ENCODE measurements at places on chromosomes 3 and 15.

DNA sequence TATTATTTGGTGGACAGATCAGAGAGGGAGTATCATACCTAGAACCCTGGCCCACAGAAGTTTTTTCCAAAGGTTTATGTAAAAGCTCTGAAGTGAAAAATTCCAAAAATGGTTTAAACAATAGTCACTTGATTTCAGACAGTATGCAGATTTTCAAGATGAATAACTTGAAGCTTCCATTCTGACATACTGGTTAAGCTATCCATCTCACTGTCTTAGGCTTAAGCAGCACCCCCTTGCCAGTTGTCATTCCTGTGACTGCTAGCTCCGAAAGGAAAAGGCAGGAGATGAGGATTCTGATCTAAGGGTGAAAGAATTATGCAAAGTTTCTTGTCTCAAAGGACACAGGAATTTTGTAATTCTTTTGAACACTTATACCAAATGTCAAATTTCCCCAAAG lies 337.5 kb upstream of the THBS1 start:
- DNase-seq, result no peak

DNA sequence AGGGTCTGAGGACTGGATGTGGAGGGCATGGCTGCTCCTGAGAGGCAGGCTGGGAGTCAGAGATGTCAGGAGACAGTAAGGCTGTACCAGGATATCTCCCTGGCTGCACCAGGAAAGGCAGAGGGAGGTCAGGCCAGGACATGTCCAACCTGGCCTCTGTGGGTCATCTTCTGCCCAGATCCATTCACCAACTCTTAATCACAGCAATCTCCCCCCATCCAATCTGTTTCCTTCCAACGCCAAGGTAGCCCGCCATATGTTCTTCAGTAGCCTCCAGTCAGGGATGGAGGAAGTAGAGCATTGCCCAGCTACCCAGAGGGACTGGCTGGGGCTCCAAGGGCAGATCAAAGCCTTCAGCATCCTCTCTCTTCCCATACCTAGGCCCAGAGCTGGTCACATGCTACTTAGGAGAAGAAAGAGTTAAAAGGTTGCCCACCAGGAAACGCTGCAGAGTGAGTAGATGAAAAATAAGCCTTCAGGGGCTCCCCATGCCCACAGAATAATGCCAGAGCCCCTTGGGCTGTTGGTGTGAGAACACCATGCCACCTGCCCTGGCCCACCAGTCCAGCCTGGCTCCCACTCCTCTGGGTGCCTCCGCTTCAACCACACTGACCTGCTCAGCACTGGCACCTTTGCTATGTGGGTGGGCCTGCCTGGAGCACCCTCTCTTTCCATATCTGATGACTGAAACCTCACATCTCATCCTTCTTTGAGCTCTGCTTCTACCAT lies 176.8 kb downstream of the MEGF11 start:
- no peak for DNase-seq

DNA sequence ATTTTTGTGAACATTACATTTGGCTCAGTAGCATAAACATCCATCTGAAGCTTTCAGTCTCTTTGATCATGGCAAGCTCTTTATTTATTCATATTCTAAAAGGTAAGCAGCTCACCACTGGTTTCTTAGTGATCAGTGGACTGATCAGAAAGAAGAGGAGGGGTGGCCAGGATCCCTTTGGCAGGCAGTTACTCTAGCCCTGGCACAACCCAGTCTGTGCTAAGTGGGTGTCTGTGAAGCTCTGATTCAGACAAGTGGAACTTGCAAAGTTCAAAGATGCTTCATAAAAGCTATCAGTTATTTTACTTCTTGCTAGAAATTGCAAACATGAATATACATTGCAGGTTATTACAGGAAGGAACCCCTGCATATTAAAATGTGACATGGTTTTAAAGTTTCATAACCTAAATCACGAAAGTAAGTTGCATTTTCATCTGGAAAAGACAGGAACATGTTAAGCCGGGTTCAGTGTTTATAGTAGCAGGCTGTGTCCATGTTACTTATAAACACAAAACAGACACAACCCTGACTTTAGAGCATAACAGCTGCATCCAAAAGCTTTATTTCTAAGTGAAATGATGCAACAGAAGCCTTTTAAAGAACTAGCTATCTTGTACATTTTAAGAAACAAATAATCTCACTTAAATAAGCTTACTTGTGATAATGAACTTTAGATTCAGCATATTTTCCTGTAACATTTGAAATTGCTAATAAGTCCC lies 785.3 kb downstream of the MCTP2 start:
- peak; percentile 86 for DNase-seq

GRCh38 chr3:183824761-183825455 lies 469 bp downstream of the MAP6D1 start:
- DNase-seq, result peak; percentile 29

GRCh38 chr3:33061782-33062181 lies 35.2 kb downstream of the GLB1 start:
- peak; percentile 44 for DNase-seq

GRCh38 chr3:126155819-126156218 lies 24.6 kb downstream of the ALDH1L1 start:
- DNase-seq, result no peak

- DNase-seq, result peak; percentile 58
These were observed 7.2 kb upstream of the STAC start for GRCh38 chr3:36373084-36373483.

DNA sequence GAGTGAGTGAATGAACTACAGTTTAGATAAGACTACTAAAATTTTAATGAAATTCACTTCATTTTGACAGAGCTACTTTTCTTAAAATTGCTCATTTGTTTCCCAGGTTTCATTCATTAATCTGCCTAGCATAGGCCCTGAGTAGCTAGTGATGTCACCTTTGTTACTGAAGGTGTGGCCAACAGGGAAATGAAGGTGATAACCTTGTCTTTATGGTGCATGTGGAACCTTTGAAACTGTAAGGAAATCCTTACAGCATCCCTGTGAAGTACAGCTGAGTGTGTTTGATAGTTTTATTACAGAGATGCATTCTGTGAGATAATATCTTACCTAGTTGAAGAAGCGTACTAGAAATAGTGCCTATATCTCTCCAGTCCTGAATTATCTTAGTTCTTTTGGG lies 112.9 kb downstream of the AKAP13 start:
- no peak for DNase-seq

GRCh38 chr3:175041369-175041768 lies 182.2 kb downstream of the NAALADL2 start:
- peak; percentile 72 for DNase-seq

- no peak for DNase-seq
These were observed 104.1 kb downstream of the GSK3B start for GRCh38 chr3:119989981-119990655.

DNA sequence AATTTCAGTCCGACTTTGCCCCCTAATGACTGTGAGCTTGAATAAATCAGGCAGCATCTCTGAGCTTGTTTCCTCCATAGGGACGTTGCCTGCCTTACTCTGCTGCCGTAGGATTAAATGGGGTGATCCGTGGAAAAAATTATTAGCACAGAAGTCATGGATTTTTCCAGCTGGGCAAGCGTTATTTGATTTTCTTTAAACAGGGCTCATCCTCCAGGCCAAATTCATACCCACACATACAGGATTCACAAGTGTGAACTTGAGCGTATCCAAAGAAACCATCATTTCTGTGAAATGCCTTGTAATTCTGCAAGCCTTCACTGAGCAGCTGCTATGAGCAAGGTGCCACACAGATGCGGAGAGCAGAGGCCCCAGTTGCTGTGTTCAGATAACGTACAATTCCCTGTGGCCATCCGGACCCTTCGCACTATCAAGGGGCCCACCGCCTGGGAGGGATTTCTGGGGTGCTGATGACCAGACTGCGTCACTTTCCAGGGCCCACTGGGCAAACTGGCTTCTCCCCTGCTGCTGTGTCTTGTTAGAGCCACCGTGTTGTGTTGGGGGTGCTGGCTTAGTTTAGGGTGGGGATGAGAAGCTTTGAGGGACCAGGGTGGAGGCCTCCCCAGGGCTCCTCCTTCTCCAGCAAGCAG lies 61.4 kb downstream of the MGLL start:
- DNase-seq, result no peak

GRCh38 chr3:125231895-125232294 lies 19.3 kb upstream of the SLC12A8 start:
- DNase-seq, result peak; percentile 75

- peak; percentile 84 for DNase-seq
These were observed 756 bp downstream of the CLPX start for GRCh38 chr15:65184305-65184867.

GRCh38 chr3:44682182-44682896 lies 30.1 kb upstream of the ZNF502 start:
- DNase-seq, result peak; percentile 68
